ENCODE measurements at places on chromosomes 2 and 18. TPM values are rescaled to one million over a fixed set of nuclear protein-coding genes. Genes with fewer than 3 reads are reported as not detected.

SCYGR4 gene
- not detected for total RNA-seq

UGT1A8 gene
- not detected for total RNA-seq

SERPINB3 gene
- total RNA-seq: not detected

PROKR1 gene
- not detected for total RNA-seq

LHCGR gene
- not detected for total RNA-seq

MYO3B gene
- 0.27 TPM for total RNA-seq

PTPRN gene
- total RNA-seq: 3.1 TPM

TMEM237 gene
- total RNA-seq: 12.6 TPM

LONRF2 gene
- total RNA-seq: 0.04 TPM

SERPINB11 gene
- not detected for total RNA-seq

RESP18 gene
- not detected for total RNA-seq

SPIRE1 gene
- total RNA-seq: 1.9 TPM

SNORC gene
- 3.6 TPM for total RNA-seq

SOX11 gene
- not detected for total RNA-seq

MAP3K19 gene
- 0.64 TPM for total RNA-seq

TEX51 gene
- not detected for total RNA-seq

DYNC2LI1 gene
- total RNA-seq: 19.6 TPM

SERPINB12 gene
- total RNA-seq: not detected

REG3A gene
- total RNA-seq: not detected

Data from activated naive CD4-positive, alpha-beta T cell treated with anti-CD3 and anti-CD28 coated beads, Interleukin-2, amount 50 U/mL, for 72 hours (primary cell).